ENCODE measurements at places on chromosomes 1 and 21.

GRCh38 chr1:23116216-23116836 is 52.3 kb downstream of the LUZP1 start:
- no peak for DNase-seq

DNA sequence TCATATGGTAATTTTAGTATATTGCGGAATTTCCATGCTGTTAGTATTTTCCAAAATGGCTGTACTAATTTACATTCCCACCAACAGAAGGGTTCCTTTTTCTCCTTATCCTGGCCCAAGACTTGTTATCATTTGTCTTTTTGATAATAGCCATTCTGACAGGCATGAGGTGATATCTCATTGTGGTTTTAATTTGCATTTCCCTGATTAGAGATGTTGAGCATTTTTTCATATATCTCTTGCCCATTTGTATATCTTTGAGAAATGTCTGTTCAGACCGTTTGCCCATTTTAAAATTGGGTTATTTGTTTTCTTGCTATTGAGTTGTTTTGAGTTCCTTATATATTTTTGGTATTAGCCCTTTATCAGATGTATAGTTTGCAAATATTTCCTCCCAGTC is 14.0 kb downstream of the CAPZA1 start:
- DNase-seq, result no peak

GRCh38 chr1:113109908-113110554 is 37.0 kb downstream of the LRIG2 start:
- DNase-seq, result peak; percentile 55

GRCh38 chr1:41371630-41372599 is 10.7 kb downstream of the FOXO6 start:
- DNase-seq, result no peak

DNA sequence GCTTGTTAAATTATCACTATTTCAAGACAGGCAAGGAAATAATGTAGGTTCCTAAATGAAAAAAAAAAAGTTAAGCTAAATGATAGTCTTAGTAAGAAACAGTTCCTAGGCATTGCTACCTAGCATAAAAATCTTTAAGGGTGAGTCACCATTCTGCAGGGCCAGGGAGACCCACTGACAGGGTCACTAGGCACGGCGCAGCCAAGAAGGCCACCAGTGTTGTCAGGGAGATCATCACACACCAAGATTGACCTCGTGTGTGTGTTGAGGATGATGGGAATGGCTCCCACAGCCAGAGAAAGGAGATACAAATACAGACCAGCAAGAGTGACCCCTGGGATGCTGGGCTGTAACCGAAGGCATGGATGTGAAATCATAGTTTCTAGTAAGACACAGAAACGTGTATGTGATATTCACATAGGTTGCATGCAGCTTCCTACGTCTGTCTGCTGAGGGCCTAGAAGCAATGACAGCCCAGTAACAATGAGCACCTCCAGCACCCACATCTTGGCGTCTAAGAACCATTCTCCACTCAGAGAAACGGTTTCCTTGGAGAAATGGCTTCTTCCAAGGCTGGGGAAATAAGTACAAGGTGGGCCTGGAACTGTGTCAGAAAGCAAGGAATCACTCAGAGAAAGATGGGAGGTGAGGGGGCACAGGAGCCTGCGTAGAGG is 29.1 kb downstream of the RIPK4 start:
- no peak for DNase-seq

GRCh38 chr1:201636510-201636971 is 97.6 kb downstream of the NAV1 start:
- no peak for DNase-seq

- no peak for DNase-seq
Measured at GRCh38 chr1:202012544-202013478, 2.4 kb downstream of the ELF3 start.

DNA sequence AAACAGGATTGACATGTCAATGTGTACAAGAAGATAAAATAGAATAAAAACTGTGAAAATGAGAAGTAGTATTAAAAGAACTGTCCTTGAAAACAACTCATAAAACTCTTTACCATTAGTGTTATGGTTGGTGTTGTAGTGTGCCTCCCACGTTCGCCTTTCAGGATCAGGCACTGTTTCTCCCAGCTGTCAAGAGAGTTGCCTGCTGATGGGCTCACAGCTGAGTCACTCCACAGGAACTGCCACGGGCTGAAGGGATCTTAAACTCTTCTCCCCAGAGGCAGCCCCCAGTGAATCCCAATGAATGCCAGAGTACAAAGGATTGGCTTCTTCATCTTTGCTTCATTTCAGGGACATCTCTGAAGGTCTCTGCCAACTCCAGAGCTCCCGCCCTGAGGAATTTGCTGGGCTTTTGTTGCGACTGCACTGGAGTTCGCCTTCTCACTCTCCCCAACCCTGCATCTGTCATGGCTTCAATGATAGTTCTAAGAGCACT is 119.6 kb downstream of the ADGRL2 start:
- peak; percentile 31 for DNase-seq

GRCh38 chr1:18972531-18972930 is 16.1 kb upstream of the IFFO2 start:
- no peak for DNase-seq

GRCh38 chr1:161082483-161082882 is 6.9 kb downstream of the NECTIN4 start:
- no peak for DNase-seq

- DNase-seq, result no peak
Measured at GRCh38 chr21:45415943-45416611, 11.1 kb downstream of the COL18A1 start.

GRCh38 chr1:226351709-226352108 is 42.7 kb upstream of the LIN9 start:
- DNase-seq, result no peak

GRCh38 chr1:36965275-36966159 is 68.8 kb downstream of the GRIK3 start:
- no peak for DNase-seq

DNA sequence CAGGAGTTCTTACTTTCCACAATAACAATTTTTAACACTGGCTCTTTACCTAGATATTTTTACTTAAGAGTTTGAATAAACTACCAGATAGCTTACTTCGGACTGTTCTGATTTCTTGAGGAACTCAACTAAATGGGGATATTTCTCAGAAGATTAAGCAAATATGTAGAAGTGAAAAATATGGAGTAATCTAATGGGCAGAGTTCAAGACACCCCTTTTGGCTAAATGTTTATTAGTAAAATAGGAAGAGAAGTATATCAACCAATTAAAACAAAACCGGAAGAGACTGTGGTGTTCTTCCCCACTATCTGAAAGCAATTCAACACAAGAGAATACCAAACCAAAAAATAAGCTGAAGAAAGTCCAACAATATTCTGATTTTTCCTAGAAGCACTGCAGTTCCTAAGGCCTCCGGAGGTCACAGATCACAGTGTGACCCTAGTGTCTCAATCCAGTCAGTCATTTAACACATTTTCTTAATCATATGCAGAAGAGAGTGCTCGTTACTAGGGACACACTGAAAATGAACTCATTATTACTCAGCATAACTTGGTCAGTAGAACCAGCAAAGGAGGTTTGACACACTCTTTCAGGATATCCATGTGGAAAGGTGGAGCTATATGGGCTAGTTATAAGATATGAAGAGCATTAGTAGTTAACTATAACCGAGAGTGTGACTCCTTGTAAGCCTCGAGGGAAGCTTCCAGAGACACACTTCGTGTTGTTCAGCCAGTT is 5.2 kb downstream of the SIPA1L2 start:
- no peak for DNase-seq

- DNase-seq, result peak; percentile 89
Measured at GRCh38 chr1:169794530-169795416, at the start of gene METTL18. TSS of gene METTL18 (minus strand) at chr1:169794907. CDS start at chr1:169793695, 1,212 bp downstream.

GRCh38 chr1:201566933-201567801 is 28.2 kb downstream of the NAV1 start:
- no peak for DNase-seq

DNA sequence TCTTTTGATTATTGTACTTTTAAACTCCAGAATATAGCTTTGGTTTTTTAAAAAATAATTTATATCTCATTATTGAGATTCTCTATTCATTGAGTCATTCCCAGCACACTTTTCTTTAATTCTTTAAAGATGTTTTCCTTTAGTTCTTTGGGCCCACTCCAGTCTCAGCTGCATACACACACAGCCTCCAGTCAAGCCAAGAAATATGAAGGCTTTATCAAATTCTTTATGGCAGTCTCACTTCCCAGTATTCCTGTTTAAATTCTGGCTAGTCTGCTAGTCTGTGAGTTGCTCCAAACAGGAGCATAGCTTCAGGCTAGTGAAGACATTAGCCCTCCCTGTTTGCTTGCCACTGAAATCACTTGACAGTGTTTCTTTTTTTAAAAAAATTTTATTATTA is 61.2 kb downstream of the CRP start:
- peak; percentile 48 for DNase-seq

GRCh38 chr1:72064196-72065075 is 217.9 kb downstream of the NEGR1 start:
- no peak for DNase-seq

DNA sequence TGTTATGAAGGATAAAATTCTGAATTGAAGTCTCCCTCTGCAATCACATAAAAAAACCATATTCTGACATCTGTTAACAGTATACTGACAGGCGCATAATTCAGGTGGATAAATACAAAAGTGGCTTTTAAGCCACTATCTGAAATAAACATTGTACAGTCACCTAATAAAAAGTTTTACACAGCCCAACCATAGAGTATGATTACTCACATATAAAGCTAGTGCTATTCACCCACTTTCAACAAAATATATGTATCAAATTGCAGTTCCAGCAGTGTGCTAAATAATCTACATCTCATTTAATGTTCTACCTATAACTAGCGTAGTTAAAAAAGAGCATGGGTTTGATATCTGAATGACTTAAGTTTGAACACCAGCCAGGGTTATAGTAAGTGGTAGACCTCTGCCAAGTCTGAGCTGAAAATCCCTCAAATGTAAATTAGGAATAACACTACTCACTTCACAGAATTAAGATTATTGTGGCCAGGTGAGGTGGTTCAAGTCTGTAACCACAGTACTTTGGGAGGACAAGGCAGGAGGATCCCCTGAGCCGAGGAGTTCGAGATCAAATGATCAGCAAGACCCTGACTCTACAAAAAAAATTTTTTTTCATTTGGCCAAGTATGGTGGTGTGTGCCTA is 3.9 kb downstream of the EGLN1 start:
- DNase-seq, result no peak

GRCh38 chr1:119742202-119742601 is 26.5 kb downstream of the HMGCS2 start:
- DNase-seq, result no peak

- DNase-seq, result no peak
Measured at GRCh38 chr1:63908016-63908415, 134.2 kb downstream of the ROR1 start.

DNA sequence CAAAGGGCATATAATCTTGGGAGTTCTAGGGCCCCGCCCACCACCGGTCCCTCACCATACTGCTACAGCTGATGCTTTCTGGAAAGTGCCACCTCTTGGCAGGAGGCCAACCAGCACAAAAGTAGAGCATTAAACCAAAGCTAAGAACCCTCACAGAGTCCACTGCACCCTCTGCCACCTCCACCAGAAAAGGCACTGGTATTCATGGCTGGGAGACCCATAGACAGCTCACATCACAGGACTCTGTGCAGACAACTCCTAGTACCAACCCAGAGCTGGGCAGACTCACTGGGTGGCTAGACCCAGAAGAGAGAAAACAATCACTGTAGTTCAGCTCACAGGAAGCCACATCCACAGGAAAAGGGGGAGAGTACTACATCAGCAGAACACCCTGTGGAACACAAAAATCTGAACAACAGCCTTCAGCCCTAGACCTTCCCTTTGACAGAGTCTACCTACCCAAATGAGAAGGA is 10.8 kb downstream of the THEM4 start:
- DNase-seq, result no peak

GRCh38 chr1:237303929-237304328 is 261.9 kb downstream of the RYR2 start:
- DNase-seq, result no peak

GRCh38 chr1:227490001-227490400 is 73.4 kb upstream of the ZNF678 start:
- DNase-seq, result no peak

- no peak for DNase-seq
Measured at GRCh38 chr1:56631901-56632300, 13.2 kb upstream of the PRKAA2 start.

GRCh38 chr1:229689273-229689672 is 63.2 kb downstream of the URB2 start:
- DNase-seq, result no peak

GRCh38 chr1:50491142-50491541 is 67.9 kb upstream of the DMRTA2 start:
- no peak for DNase-seq

- no peak for DNase-seq
Measured at GRCh38 chr1:173020138-173020750, 30.5 kb downstream of the TNFSF18 start.

DNA sequence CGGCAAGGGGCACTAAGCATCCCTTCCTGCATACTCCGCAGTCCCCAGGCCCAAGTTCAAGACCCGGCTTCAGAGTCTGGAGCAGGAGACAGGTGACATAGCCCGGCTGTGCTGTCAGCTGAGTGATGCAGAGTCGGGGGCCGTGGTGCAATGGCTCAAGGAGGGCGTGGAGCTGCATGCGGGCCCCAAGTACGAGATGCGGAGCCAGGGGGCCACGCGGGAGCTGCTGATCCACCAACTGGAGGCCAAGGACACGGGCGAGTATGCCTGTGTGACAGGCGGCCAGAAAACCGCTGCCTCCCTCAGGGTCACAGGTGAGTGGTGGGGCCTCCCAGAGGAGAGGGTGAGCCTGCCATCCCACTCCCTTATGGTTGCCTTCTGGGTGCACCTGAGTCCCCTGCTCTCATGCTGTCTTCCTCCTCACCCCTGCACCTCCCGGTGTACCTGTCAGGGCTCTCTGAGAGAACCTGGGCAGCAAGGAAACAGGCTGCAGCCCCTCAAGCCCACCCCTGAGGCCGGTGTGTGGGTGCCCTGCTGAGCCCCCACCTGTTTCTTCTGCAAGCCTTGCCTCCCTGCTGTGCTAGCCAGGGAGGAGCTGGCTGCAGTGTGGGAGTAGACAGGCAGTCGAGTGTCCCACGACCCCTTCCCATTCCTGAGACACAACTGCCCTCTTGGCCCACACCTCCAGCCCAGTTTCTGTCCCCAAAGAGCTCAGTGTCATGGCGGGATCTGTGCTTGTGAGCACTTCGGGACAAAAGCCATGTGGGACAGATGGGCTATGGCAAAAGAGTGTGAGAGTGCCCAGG is 99.2 kb downstream of the TRIM11 start:
- DNase-seq, result no peak

DNA sequence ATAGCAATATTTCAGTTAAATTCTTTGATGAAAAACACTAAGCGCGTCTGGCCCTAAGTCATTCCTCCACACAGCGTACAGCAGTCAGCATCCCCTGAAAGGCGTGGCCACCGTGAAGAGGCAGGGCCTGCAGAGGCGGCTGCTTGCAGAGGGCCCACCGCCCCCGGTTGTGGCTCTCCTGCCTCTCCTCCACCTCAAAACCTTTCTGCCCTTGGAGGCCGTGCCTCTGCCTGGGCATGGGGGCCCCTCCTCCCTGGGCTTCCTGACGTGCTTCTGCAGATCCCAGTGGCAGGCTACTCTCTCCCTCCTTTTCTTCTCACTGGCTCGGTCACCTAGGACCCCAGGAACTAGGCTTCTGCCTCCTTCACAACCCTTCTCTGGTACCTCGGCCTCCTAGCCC is 16.2 kb downstream of the CLSTN1 start:
- DNase-seq, result no peak

- no peak for DNase-seq
Measured at GRCh38 chr1:3125078-3125477, 56.1 kb downstream of the PRDM16 start.

All from fibroblast of skin of left biceps (primary cell).